ENCODE measurements at places on chromosomes 11 and 22.

GRCh38 chr11:74845978-74846517 lies 97.4 kb downstream of the RNF169 start:
- no peak for DNase-seq

DNA sequence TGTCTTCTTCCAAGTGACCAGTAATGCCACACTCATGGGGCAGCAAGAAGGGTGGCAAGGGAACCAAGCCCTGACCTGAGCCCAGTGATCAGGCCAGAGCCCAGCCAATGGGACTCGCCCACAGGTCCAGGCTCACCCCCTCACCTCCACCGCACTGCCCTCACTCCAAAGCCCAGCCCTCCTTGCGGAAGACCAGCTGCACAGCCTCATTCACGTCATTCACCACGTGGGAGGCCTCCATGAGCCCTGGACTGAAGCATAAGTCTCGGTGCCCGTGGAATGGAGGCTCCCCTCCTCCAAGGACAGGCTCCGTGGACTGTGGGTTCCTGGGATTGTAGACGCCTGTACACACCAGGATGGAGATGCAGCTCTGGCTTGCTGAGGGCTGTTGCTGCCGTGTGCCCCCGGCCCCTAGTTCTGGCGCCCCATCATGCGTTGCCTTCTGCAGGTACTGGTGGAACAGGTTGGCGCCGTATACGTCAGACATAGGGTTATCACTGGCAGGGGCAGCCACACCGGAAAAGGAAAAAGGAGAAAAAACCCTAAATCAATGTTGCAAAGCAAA lies 16.8 kb upstream of the TMEM121B start:
- DNase-seq = no peak

DNA sequence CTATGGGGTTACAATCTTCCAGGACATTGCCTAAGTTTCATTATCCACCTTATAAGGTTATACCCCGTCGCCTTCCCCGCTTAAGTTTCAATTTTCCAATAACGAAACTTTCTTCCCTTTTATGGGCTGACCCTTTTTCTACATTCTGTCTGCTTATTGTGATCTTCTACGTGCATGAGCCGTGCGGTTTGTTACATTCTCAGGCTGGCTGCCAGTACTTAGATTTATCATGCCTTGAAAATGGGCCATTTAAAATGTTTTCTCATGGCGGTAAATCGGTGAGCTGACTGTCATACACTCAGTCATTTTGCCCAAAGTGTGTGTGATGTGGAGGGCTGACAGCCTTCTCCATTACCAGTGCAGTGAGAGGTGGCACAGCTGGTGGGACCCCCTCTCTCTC lies 23.3 kb downstream of the DGCR6L start:
- DNase-seq = no peak

- DNase-seq = no peak
These were observed 311.5 kb downstream of the MN1 start for GRCh38 chr22:27490080-27490479.

GRCh38 chr11:45053736-45054446 lies 92.5 kb upstream of the PRDM11 start:
- no peak for DNase-seq

All from CD4-positive, alpha-beta T cell treated with Interleukin-12 subunit alpha and Interleukin-12 subunit beta, for 1 hour (primary cell).